ENCODE measurements at places on chromosomes 12 and 14.
A peak's percentile ranks its signal among the peaks of the same experiment; 100 is the strongest.

DNA sequence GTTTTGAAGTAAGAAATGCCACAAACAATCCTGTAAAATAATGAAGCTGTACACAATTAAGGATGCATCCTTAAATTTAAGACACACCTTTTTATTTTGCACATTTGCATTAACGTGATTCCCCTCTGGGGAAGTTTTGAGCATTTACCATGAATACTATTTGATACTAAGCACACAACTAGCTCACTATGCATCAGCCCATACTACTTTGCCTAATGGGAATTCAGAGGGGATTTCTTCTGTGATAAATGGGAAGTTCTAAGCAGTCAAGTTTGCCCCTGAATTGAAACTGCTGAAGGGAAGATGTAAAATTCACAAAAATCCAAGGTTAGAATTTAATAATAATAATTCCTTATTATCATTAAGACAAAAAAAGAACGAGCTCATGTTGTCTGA is 27.4 kb downstream of the SINHCAF start:
- no peak for DNase-seq

- no peak for DNase-seq
Observed at GRCh38 chr14:56955745-56956144, 145.5 kb upstream of the OTX2 start.

GRCh38 chr12:132329036-132329719 is at the start of gene GALNT9:
Gene GALNT9 (minus strand): TSS chr12:132329589. CDS start chr12:132329203, 386 bp downstream.
- DNase-seq, result no peak

DNA sequence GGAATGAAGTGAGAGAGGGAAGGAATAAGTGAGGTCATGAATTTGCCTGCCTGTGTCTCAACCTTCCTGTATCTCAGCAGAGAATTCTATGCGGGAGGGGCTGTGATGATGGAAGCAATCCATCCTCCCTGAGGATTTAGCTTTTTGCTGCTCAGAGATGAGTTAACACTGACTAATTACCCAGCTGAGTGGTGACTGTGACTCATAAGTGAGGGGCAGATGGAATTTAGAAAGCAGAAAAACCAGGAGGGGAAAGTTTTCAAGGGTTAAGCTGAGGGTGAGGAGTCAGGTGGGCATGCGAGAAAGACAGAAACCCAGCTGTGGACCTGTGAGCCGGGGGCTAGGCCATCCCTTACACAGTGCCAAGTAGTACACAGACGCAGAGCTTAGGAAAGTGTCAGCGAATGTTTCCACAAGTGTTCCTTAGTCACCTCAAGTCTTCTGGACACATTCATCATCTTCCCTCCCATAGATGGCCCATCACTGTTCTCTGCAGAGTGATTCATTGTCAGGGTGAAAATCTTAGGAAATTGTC is 277.9 kb downstream of the IPO8 start:
- DNase-seq, result no peak

GRCh38 chr12:101697930-101698799 is 725 bp downstream of the CHPT1 start:
- peak; percentile 42 for DNase-seq

DNA sequence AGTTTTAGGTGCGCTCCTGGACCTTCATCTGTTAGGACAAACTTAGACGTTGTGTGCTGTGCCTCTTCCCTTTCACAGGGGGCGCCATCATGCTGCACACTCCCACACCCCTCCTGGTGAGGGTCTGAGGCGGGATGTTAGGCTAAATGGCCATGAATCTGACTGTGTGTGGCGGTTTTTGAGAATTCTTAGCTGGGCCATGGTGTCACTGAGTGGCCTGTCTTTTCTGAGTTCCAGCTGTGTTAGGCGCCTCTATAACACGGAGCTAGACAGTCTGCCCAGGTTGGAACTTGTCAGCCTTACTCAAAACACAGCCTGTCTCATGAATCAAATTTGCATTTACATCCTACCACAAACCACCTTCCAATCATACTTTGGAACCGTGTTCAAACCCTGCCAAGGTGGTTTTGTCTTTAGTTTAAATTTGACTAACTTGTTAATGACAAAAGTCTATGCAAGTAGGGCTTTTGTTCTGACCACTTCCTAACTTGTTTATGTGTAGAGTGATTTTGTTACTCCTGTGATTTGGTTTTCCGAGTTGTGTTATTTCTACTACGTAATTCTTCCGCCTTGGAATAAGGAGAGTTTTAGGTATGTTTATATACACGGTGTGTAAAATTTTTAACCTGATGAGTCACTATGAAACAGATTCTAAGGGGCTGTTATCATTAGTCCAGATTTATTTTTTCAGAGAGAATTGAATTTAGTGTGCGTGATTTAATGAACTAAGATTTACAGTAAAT is 19.6 kb downstream of the ACVR1B start:
- DNase-seq, result peak; percentile 49

- DNase-seq, result no peak
Observed at GRCh38 chr12:13891902-13892301, 89.5 kb downstream of the GRIN2B start.

GRCh38 chr14:56664811-56665421 is 85.3 kb downstream of the TMEM260 start:
- DNase-seq, result no peak

DNA sequence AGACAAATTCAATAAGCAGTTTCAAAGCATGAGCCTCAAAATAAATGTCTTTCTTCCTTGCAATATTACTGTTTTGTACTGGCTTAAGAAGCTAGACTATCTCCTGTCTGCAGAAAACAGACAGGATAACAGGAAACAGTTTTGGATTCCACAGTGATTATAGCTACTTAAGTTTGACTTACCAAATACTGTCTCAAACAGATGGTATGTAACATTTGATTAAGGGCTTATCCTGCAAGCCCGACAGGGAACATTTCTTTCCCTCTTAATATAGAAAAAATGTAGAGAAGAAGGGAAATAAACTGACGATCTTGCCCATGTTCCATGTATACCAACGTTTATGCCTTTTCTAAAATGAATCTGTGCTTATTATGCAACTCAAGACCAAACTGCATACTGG is 179.9 kb upstream of the EEA1 start:
- no peak for DNase-seq

DNA sequence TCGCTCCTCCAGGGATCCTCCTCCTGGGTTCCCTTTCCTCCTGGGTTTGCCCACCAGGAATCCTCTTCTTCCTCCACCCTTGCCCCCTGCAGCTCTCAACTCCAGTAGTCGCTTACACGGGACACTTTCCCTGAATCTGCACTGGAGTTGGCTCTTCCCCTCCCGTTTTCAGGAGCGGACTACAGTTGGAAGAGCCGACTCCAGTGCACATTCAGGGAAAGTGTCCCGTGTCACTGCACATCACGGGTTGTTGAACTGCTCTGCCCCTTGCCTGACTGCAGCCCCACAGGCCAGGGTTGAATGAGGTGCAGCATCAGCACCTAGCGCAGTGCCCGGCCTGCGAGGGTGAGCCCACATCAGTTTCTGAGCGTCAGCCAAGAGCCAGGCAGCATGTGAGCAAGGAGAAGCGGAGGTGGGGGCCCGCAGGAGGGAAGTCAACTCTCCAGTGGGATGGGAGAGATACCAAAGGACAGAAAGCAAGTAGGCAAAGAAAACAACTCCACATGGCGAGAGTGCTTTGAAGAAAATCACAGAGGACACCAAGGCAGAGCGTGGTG is 13.1 kb downstream of the RAPGEF3 start:
- no peak for DNase-seq

DNA sequence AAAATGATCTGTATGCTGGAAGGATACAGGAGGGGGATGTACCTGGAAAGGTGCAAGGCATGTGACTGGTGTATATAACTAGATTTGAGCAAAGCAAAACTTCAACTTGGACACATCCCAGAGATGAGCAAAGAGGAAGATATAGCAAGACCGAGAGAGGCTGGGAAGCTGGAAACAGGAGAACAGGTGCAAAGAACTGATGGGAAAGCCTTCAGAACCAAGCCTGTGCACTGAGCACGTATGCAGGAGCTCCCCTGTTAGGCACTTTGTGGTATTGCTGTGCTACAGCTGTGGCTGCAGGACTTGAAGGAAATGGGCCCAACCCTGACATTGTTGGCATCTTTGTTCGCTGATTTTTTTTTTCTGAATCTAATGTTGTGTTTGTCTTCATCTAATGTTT is 120.7 kb upstream of the PWP1 start:
- DNase-seq, result no peak

GRCh38 chr12:53120685-53121525 is 17.6 kb downstream of the SOAT2 start:
- DNase-seq, result no peak

GRCh38 chr12:32264961-32265360 is 134.4 kb upstream of the FGD4 start:
- DNase-seq, result no peak

DNA sequence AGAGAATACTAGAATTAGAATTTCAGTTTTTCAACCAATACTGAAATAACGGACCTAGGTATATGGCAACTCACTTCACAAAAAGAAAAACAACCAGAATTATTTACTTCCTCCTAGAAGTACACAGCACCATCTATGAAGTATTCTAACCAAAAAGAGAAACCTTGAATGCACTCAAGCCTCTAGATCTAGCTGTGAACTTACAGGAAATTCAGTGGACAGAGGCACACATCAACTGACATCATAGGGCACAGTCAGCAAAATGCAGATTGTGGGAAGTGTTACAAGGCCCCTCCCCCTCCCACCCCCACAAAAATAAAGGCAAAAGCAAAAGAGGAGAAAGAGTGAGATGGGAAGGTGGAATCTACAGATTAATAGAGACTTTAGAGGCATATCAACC is 102.4 kb downstream of the TMTC1 start:
- DNase-seq, result no peak

GRCh38 chr12:34297126-34297789 is 275.0 kb downstream of the ALG10 start:
- no peak for DNase-seq

- no peak for DNase-seq
Observed at GRCh38 chr12:89239534-89239933, 112.8 kb downstream of the DUSP6 start.

GRCh38 chr12:70719071-70719470 is 81.8 kb upstream of the PTPRB start:
- DNase-seq, result no peak

DNA sequence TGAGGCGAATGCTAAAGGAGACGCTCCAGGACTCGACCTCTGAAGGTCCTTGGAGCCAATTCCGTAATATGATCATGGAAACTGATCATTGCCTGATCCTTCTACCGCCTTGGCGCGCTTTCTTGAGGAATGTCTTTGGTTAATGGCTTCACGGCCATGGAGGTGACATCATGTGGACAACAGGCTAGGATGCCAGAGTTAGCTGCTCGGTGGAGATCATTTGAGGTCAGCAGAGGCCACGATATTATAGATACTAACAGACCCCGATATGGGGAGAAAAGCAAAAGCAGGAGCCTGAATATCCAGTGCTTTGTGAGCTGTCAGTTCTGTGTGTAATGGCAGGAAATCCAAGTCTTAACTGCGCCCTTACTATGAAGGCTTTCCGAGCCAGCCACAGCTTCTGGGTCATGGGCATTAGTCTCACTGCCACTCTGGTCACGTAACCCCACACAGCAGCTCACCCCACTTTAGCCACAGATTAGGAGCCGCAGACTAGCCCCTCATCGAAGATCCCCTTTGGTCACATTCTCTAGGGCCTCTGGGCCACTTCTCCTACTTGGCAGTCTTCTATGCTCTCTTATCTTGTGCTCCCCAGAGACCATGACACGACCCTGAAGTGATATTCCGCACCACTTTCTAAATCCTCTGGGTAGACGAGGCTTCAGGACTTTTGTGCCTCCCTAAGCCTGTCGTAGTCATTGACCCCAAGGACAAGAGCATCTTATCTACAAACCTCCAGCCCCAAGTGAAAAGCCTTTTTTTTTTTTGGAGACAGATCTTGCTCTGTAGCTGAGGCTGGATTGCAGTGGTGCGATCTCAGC is 724 bp upstream of the CS start:
- DNase-seq, result no peak

DNA sequence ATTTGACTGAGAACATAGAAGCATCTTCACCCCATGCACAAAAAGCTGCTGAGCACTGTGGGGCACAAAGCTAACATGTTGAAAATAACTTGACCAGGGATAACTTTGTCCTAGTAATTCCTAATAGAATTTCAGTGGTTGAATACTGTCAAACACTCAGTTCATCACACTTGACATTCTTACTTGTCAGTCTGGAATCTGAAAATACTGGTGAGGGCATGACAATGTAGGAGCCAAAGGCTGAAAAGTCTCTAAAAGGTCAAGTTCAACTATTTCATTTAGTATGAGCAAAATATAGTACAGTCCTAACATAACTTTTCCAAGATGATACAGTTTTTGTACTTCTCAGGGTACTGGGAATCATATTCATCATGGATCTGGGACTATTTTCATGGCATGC is 504.4 kb upstream of the LMO3 start:
- DNase-seq, result no peak

- no peak for DNase-seq
Observed at GRCh38 chr12:124445121-124445718, 122.2 kb downstream of the NCOR2 start.

GRCh38 chr12:12147111-12147510 is 76.4 kb downstream of the BCL2L14 start:
- no peak for DNase-seq

GRCh38 chr14:100440758-100441203 is 117.6 kb downstream of the SLC25A47 start:
- DNase-seq, result no peak

DNA sequence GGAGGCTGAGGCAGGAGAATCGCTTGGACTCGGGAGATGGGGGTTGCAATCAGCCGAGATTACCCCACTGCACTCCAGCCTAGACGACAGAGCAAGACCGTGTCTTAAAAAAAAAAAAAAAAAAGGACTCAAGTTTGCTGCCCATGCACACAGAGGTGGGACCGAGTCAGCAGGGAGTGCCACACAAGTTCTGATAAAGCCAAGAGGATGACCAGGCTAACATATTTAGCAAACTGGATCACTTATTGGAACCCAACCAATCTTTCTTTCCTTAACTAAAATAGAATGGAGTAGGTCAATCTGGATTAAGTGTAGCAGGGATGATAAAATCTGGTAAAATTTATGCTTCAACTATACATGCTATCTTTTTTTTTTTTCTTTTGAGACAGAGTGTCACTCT is 190.4 kb upstream of the FOXN3 start:
- DNase-seq, result no peak

- no peak for DNase-seq
Observed at GRCh38 chr14:102565331-102565887, 27.0 kb upstream of the RCOR1 start.

GRCh38 chr14:99475179-99475578 is 5.5 kb downstream of the SETD3 start:
- no peak for DNase-seq

GRCh38 chr12:110913119-110914056 is 7.0 kb downstream of the MYL2 start:
- DNase-seq, result no peak

GRCh38 chr12:16387919-16388318 is 40.5 kb downstream of the MGST1 start:
- no peak for DNase-seq

GRCh38 chr14:93044121-93044520 is 71.6 kb downstream of the ITPK1 start:
- DNase-seq, result no peak

DNA sequence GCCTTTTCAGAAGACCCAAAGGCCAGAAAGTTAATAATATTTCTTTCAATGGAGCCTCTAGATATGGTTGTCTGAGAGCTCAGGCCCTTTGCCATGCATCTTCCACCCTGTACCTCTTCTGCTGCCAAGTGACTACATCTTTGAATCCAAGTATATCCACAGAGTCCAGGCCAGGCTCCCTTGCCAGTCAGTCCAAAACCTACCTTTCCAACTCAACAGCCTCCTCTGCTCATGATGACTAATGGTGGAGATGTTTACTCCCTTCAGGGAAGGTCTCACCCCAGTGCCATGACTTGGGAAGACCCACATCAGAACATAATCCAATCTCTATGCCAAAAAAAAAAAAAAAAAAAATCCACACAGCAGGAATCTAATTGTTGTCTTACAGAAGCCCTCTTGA is 20.4 kb downstream of the TTC9 start:
- no peak for DNase-seq
